Ascending aorta (tissue), 2 donors: ENCODE measurements at places on chromosomes 1 and 21.

DNA sequence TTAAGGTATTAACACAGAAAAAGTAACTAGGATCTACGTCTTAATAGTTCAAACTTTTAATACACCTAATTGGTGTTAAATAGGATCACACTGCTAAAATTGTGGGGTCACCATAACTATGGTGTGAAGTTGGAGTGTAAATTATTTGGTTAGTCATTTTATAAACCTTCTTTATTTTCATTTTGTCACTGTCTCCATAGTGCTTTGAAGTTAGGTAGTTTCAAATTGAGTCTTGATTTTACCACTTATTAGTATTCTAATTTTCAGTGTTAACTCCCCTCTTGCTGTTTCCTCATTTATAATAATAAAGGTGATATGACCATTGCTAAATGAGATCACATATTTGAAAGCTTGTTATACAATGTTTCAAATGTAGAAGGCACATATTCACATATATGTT lies 738.1 kb upstream of the CHRM3 start:
- no peaks in the 10 kb centered on the region for H3K27me3 ChIP-seq
- H3K4me1 ChIP-seq = no peaks in the 10 kb centered on the region
- no peak overlapping the region for H3K4me3 ChIP-seq
- no peak for DNase-seq
- H3K36me3 ChIP-seq = no peaks in the 10 kb centered on the region

GRCh38 chr21:44914176-44914874 lies 6.4 kb downstream of the ITGB2 start:
- DNase-seq = no peak
- H3K27me3 ChIP-seq = no peaks in the 10 kb centered on the region
- no peaks in the 10 kb centered on the region for H3K36me3 ChIP-seq
- peaks cover 9% of the 10 kb centered on the region for H3K4me1 ChIP-seq
- no peak overlapping the region for H3K4me3 ChIP-seq

- no peak for DNase-seq
- no peaks in the 10 kb centered on the region for H3K4me1 ChIP-seq
- H3K27me3 ChIP-seq = no peaks in the 10 kb centered on the region
- no peak overlapping the region for H3K27ac ChIP-seq
- H3K4me3 ChIP-seq = no peak overlapping the region
- no peaks in the 10 kb centered on the region for H3K36me3 ChIP-seq
Observed at GRCh38 chr21:29441651-29442050, 142.9 kb downstream of the BACH1 start.

DNA sequence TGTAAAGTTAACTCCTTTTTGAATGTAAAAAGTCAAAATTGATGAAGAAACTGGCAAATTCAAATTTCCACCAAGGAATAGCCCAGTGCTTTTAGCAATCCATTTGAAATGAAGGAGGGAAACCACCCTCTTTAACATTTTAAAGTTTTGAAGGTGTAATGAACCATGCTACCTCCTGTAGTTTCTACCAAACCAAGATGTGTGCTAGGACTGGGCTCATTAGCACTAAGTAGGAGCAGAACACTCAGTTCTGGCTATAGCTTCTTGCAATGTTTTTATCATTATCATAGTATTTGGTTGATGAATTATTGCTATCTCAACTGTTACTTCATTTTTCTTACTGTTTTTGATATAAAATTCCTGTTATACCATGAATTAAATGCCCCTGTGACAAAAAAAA lies 319.2 kb upstream of the ZRANB2 start:
- no peaks in the 10 kb centered on the region for H3K36me3 ChIP-seq
- H3K4me3 ChIP-seq = no peak overlapping the region
- H3K27me3 ChIP-seq = no peaks in the 10 kb centered on the region

DNA sequence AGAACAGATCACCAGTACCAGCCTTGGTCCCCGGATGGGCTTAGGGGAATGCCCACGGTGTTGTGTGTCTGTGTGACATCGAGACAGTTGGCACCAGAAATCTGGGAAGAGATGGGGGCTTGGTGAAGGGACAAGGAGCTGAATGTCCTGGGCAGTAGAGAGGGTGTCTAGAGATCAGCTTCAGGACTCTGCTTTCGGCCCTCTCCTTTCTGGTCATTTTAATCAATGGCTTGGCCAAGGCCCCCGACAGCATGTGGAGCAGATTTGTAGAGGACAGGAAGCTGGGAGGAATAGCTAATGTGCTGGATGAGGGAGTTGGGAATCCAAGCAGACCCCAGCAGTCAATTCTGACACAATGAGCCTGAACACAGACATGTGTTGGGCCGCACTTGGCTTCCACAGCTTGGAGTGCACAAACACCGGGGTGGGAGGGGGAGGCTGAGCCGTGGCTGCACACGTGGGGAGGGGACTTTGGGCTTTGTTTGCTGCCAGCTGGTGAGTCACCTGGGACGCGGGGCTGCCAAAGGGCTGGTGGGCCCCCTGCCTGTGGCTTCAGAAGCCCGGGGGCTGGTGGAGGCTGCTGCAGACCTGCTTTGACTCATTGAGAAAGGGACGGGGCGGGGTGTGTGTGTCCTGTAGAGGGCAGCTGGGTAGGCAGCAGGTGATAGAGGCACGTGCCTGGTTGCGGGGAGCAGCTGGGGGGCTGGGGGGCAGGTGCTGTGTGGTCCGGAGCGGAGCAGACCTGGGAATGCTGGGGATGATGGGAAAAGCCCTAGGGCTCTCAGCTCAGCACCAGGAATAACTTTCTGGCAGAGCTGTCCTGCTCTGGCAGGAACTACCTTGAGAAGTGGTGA lies 20.9 kb downstream of the SLC1A7 start:
- DNase-seq = no peak
- no peaks in the 10 kb centered on the region for H3K36me3 ChIP-seq
- no peak overlapping the region for H3K4me3 ChIP-seq
- peak overlapping the region; percentile 67 for H3K27ac ChIP-seq
- no peaks in the 10 kb centered on the region for H3K27me3 ChIP-seq
- H3K4me1 ChIP-seq = peaks cover 35% of the 10 kb centered on the region

- H3K4me3 ChIP-seq = no peak overlapping the region
Observed at GRCh38 chr1:221458447-221459156, 283.3 kb downstream of the DUSP10 start.

- no peaks in the 10 kb centered on the region for H3K4me1 ChIP-seq
- H3K27ac ChIP-seq = no peak overlapping the region
- no peak for DNase-seq
- no peaks in the 10 kb centered on the region for H3K27me3 ChIP-seq
Observed at GRCh38 chr1:53688381-53689102, 50.4 kb downstream of the GLIS1 start.

GRCh38 chr1:243968413-243968812 lies 82.7 kb upstream of the ZBTB18 start:
- no peak overlapping the region for H3K4me3 ChIP-seq
- H3K27ac ChIP-seq = no peak overlapping the region

DNA sequence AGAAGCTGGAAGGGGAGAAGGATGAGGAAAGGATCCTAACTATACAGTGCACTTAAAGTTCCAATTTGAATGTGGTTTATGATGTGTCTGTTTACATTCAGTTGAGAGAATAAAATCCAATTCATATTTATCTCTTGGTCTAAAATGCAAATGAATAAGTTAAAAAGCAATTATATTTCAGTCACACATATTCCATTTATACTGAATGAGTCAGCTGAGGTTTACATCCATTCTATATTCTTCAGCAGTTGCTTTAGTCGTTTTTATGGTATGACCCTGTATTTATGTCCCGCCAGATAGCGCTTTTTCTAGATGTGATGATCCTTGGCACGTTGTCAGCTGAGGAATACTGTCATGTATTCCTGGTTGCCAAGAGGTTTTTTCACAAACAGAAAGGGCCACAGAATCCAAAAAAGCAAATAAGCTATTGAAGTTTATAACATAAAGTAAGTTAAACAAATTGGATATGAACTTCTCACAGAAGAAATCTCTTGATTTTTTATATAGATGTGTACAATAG lies 866.2 kb downstream of the NCAM2 start:
- DNase-seq = no peak
- no peaks in the 10 kb centered on the region for H3K27me3 ChIP-seq
- H3K4me3 ChIP-seq = no peak overlapping the region
- no peaks in the 10 kb centered on the region for H3K36me3 ChIP-seq
